CD8-positive, alpha-beta memory T cell (primary cell): ENCODE measurements at places on chromosomes 5 and 9. TPM values are rescaled to one million over a fixed set of nuclear protein-coding genes. Genes with fewer than 3 reads are reported as not detected.

DNA sequence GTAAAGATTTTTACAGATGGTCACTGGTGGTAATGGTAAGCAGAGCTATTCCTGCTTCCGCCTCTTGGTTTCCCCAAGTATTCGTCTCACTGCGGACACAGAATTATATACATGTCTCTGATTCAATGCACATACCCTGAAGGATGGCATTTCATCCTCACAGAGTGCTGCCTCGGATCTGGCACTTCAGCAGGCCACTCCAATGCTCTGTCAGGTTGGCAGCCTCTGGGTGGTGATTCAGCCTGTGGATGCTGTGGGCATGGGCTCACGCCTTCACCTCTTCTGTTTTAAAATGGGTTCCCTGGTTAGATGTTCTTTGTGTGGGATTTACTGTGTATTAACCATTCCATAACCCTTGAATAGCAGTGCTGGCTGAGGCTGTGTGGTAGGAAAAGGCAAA is 182.6 kb upstream of the ZNF608 start:
- no peak for DNase-seq
- H3K27me3 ChIP-seq, result no peaks in the 10 kb centered on the region
- H3K4me3 ChIP-seq, result no peak overlapping the region

DNA sequence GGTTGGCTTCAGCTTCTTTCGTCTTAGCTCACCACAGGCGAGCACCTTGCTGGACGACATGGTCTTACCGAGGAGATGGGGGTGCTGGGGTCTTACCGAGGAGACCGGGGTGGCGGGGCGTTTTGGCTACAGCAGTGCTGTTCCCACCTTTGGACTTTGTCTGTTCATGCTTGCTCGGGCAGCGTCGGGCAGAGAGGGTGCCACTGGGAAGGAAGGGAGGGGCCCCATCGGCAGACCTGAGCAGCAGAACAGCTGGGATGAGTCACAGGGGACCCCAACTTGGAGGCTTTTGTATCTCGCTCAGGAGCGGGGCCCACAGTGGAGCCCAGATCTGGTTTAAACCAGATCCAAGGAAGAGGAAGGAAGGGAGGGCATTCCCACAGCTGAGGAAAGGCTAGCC is 106.0 kb upstream of the CACNA1B start:
- H3K36me3 ChIP-seq, result peaks cover 25% of the 10 kb centered on the region
- H3K4me1 ChIP-seq, result no peaks in the 10 kb centered on the region
- no peak for DNase-seq
- no peaks in the 10 kb centered on the region for H3K27me3 ChIP-seq
- no peak overlapping the region for H3K27ac ChIP-seq
- no peak overlapping the region for H3K4me3 ChIP-seq

- H3K36me3 ChIP-seq, result no peaks in the 10 kb centered on the region
- DNase-seq, result no peak
- no peaks in the 10 kb centered on the region for H3K27me3 ChIP-seq
- H3K27ac ChIP-seq, result no peak overlapping the region
Measured at GRCh38 chr9:105376893-105377292, 70.9 kb upstream of the FSD1L start.

- H3K4me1 ChIP-seq, result no peaks in the 10 kb centered on the region
- H3K27ac ChIP-seq, result no peak overlapping the region
- H3K4me3 ChIP-seq, result no peak overlapping the region
- no peak for DNase-seq
- H3K36me3 ChIP-seq, result no peaks in the 10 kb centered on the region
Measured at GRCh38 chr5:57324181-57324580, 150.3 kb downstream of the GPBP1 start.

DNA sequence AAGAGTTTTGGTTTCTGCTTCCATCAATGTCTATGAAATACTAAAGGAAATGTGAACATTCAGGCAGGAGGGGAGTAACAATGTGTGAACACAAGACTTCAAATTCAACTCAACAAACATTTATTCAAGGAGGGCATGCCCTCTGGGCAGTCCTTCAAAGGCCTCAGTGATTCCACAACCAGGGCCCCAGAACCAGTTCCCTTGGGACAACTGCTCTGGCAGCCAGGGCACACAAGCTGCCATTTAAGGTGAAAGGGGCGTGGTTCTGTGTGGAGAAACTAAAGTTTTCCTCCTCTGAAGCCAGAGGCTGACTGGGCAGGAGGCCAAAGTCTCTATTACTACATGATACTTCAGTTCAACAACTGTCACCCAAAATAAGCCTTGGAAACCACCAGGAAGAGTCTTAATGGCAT is 3.2 kb downstream of the RBM18 start:
- H3K27ac ChIP-seq, result no peak overlapping the region
- no peak for DNase-seq
- H3K4me3 ChIP-seq, result no peak overlapping the region
- H3K36me3 ChIP-seq, result peaks cover 18% of the 10 kb centered on the region

GRCh38 chr5:125106881-125107280 is 360.4 kb upstream of the ZNF608 start:
- H3K27ac ChIP-seq, result no peak overlapping the region
- H3K4me1 ChIP-seq, result no peaks in the 10 kb centered on the region

GRCh38 chr9:132768932-132769905 is 99.0 kb downstream of the GTF3C4 start:
- peak overlapping the region; percentile 75 for H3K27ac ChIP-seq
- peaks cover 19% of the 10 kb centered on the region for H3K4me1 ChIP-seq
- no peaks in the 10 kb centered on the region for H3K36me3 ChIP-seq
- DNase-seq, result peak; percentile 44

- DNase-seq, result no peak
- H3K27ac ChIP-seq, result no peak overlapping the region
- H3K4me3 ChIP-seq, result no peak overlapping the region
- no peaks in the 10 kb centered on the region for H3K36me3 ChIP-seq
Measured at GRCh38 chr5:21823588-21823987, 1029.6 kb downstream of the CDH12 start.

GRCh38 chr5:107063511-107063910 is 607.2 kb downstream of the EFNA5 start:
- no peaks in the 10 kb centered on the region for H3K4me1 ChIP-seq
- no peak for DNase-seq
- H3K27ac ChIP-seq, result no peak overlapping the region
- no peaks in the 10 kb centered on the region for H3K27me3 ChIP-seq

DNA sequence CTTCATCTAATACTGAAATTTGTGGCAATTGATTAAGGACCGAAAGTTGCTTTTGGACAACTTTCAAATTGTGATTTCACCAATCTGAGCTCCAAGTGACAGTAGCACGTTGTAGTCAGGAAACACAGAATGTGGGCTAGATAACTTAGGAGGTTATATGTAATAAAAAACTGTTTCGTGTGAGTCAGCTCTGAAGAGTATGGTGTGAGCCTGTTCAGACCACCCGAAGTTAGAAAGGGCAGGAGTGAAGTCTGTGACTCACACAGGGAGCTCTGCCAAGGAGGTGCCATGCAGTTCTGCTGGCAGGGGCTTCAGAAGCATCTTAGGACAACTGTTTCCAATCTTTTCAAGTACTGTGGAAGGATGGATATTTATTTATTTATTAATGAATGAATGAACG is 16.4 kb upstream of the ZBTB34 start:
- no peaks in the 10 kb centered on the region for H3K36me3 ChIP-seq
- no peaks in the 10 kb centered on the region for H3K4me1 ChIP-seq
- H3K4me3 ChIP-seq, result no peak overlapping the region
- H3K27me3 ChIP-seq, result no peaks in the 10 kb centered on the region
- no peak overlapping the region for H3K27ac ChIP-seq
- DNase-seq, result no peak

DNA sequence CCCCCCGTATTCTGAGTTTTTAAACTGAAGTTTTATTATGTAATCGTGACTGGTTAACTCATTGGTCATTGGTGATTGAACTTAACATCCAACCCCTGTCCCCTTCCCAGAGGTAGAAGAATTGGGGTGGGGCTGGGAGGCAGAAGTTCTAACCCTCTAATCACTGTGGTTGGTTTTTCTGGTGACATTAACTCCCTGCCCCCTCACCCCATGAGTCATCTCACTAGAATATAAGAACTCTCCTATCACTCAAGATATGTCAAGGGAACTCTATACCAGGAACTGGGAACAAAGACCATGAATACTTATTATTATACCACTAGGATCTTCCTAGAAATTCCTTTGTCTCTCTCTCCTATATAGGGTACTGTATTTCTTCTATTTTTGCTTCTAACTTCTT is 52.3 kb upstream of the CAVIN4 start:
- H3K27me3 ChIP-seq, result no peaks in the 10 kb centered on the region
- no peak for DNase-seq
- H3K4me1 ChIP-seq, result no peaks in the 10 kb centered on the region
- H3K4me3 ChIP-seq, result no peak overlapping the region
- H3K36me3 ChIP-seq, result no peaks in the 10 kb centered on the region

DNA sequence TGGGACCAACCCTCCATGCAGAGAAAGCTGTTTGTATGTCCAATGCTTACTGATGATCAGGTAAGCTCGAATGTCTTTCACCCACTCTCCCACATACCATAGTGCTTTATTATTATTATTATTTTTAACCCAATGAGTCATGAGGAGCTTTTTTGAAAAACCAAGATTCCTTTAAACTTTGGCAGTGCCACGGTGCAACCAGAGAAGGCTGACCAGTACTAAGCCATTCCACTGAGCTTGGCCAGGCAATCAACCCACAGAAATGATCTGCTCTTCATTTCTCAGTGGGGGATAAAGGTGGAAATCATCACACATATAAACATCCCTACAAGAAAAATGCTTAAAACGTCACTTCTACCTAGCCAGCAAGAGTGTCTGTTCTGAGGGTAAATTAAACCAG is 35.5 kb downstream of the JAKMIP2 start:
- no peaks in the 10 kb centered on the region for H3K4me1 ChIP-seq
- DNase-seq, result no peak
- H3K27ac ChIP-seq, result no peak overlapping the region
- H3K27me3 ChIP-seq, result no peaks in the 10 kb centered on the region
- no peak overlapping the region for H3K4me3 ChIP-seq

GRCh38 chr5:119032656-119033055 is 38.2 kb upstream of the DMXL1 start:
- peaks cover 13% of the 10 kb centered on the region for H3K4me1 ChIP-seq
- no peak for DNase-seq
- H3K36me3 ChIP-seq, result no peaks in the 10 kb centered on the region
- no peaks in the 10 kb centered on the region for H3K27me3 ChIP-seq
- H3K4me3 ChIP-seq, result no peak overlapping the region

The FAM169A gene
- 8.4 TPM for total RNA-seq

The PCDHB11 gene
- total RNA-seq, result not detected

The CDH9 gene
- total RNA-seq, result not detected

The TSC1 gene
- total RNA-seq, result 37.1 TPM

The FRMD3 gene
- total RNA-seq, result 0.62 TPM

The BTNL3 gene
- total RNA-seq, result not detected

The SHB gene
- total RNA-seq, result 1.8 TPM
